ENCODE measurements at places on chromosomes 3 and 15.

GRCh38 chr15:77859491-77860060 is 217.9 kb downstream of the TBC1D2B start:
- DNase-seq, result no peak

DNA sequence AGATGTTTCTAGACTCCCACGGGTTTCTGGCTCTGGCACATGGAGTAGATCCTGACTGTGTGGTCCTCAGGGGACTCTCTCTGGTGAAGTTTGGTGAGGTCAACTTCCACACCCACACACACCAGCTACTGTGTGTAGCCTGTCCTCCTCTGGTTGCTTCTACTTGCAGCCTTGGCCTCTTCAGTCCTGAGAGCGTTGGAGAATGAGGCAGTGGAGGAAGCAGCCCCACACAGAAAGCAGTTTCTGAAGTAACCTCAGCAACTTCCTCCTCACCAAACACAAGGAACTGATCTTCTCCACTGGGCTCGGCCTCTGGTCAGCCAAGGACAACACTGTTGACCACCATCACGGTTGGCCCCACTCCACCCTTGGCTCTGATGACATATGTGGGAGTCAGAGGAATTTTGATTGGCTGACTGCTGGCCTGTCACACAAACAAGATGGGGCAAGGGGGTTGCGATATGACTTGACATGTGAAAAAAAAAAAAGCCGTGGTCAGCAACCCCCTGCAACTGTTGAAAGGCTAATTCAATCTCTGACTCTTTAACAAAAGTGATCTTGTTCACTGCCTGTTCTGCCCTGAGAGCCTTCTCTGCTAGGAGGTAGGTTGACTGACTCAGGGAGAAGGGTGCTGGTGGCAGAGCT is 19.6 kb downstream of the CD86 start:
- no peak for DNase-seq

- DNase-seq, result no peak
Measured at GRCh38 chr3:187844708-187845107, 99.4 kb upstream of the BCL6 start.

DNA sequence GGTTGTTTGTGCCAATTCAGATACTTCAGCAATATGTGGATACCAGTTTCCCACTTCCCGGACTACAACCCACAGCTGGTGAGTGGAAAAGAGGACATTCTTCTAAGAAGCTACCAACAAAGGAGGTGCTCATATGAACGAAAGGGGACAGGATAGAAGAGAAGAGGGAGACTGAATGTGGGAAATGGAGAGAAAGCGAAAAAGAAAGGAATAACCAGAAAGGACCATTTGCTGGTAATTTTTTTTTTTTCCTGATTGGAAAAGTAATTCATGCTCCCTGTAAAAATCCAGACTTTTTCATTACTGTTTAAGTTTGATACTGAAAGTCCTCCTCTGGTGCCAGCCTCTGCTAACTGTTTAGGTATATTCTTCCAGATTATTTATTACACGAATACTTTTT is 1.5 kb upstream of the CHAC1 start:
- no peak for DNase-seq

GRCh38 chr3:24290596-24290995 is 204.1 kb downstream of the THRB start:
- DNase-seq, result no peak

GRCh38 chr3:18357747-18358146 is 67.4 kb downstream of the SATB1 start:
- no peak for DNase-seq

DNA sequence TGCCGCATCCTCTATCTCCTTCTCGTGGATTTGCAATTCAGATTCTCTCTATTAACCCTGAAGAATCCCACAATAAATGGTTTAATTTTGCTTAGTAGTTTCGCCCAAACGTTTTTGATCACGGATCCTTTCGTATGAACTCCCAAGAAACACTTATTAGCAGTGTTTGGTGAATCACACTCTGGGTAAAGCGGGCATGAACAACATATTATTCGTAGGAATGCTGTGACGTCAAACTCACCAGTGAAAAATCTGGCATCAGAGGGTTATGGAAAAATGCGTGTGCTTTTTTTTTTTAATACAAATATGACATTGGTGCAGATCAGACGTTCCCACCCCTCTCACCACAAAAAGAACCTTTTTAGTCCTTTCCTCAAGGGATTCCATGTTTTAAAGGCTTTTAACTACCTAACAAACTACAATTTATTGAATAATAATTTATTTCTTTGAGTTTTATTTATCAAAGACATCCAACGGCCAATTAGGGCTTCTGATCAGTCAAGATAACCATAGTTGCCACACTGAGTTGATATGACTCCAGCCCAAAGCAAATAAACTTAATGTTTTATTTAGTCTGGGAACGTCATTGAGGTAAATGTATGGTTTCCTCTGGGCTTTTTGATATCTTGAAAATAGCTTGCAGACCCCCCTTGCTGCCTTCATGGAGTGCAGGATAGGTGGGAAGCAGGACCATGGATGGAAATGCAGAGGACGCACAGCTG is 45.5 kb upstream of the CGNL1 start:
- no peak for DNase-seq

- peak; percentile 60 for DNase-seq
Measured at GRCh38 chr3:10344147-10344943, 23.4 kb upstream of the SEC13 start.

GRCh38 chr15:33242669-33243191 is 48.2 kb upstream of the FMN1 start:
- DNase-seq, result peak; percentile 41

DNA sequence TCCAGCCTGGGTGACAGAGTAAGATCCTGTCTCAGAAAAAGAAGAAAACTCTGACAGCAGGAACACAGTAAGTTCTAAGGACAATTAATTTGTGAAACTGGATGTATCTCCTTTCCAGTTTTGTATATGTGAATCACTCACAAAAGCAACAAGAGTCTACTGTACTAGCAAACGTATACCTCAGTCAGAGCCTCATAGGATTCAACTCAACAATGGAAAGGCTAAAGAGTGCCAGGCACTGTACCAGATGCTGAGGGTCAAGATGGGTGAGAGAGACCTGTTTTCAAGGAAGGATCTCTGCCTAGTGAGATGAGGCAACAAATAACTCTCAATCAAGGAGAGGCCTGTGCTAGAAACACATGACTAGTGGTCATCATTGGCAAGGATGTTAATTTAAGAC is 14.9 kb downstream of the TBL1XR1 start:
- no peak for DNase-seq

DNA sequence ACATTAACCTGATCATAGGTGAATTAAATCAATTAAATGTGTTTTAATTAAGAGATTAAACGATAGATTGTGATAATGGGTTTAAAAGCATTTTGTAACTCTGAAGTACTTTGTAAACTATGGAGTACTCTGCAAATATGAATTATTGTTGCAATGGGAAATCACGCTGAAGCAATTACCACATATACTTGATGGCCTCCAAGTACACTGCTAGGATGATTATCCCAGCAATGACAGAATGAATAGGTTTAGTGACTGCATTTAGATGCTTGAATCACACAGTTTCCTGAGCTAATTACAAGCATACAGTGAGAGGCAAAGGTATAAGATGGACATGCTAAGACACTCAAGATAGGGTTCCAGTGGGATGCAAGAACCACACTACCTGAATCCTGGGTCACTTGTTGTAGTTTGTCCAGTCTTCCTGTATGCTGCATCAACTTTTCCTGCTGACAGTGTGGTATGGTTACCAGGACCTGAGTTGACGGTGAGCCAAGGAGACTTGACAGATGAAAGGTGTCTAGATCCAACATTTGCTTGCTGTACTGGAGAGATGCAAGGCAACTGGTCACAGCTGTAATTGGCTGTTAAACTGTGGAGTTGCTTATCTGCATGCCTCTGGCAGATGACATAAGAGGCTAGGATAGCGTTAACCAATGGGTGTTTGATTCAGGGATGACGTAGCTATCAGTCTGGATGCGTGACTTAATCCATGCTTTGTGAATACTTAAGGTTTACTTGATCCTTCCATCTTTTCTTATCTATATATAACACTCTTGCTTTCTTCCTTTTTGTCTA is 38.0 kb downstream of the RNF13 start:
- DNase-seq, result no peak

- no peak for DNase-seq
Measured at GRCh38 chr3:106022913-106023312, 154.1 kb upstream of the CBLB start.

- DNase-seq, result no peak
Measured at GRCh38 chr3:179308001-179308400, 14.8 kb upstream of the ZNF639 start.

GRCh38 chr3:72444656-72445223 is 403.5 kb downstream of the SHQ1 start:
- no peak for DNase-seq

- DNase-seq, result no peak
Measured at GRCh38 chr3:150073513-150073912, 102.8 kb upstream of the PFN2 start.

- DNase-seq, result no peak
Measured at GRCh38 chr15:68450192-68450591, 18.2 kb upstream of the ITGA11 start.

GRCh38 chr15:23589012-23589411 is 23.5 kb downstream of the MKRN3 start:
- no peak for DNase-seq

DNA sequence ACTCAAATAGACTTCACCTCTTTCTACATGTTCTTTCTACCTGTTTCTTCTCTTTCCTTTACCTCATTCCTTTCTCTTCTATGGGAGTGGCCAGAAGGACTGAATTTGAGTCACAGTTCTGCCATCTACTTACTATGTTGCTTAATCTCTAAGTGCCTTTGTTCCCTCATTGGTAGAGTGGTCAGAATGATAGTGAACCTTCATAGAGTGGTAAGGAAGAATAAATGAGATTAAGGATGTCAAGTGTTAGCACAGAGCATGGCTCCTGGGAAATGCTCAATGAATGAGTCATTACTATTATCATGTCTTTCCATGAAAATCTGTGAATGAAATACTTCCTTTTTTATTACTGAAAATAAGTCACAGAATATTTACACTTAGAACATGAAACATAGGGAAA is 17.5 kb downstream of the TMEM207 start:
- peak; percentile 77 for DNase-seq

- peak; percentile 9 for DNase-seq
Measured at GRCh38 chr15:81357180-81357686, 16.8 kb downstream of the TMC3 start.

DNA sequence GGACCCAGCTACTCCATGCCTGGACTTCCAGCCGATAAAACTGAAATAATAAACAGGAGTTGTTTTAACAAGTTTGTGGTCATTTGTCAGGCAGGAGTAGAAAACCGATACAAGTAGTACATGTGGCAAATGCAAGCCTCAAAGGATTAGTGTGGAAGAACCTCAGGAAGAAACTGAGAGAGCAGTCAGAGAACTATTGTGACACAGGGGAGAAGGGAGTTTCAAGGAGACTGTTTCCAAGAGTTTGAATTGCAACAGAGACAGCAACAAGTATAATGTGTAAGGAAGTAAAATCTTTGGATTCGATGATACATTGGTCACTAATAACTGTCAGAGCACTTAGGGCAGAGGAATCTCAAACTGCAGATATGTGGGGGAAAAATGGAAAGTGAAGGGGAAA is 450.6 kb upstream of the ARHGEF26 start:
- no peak for DNase-seq

- DNase-seq, result no peak
Measured at GRCh38 chr3:151225040-151225975, 22.3 kb upstream of the GPR171 start.

- no peak for DNase-seq
Measured at GRCh38 chr3:162092751-162093150, 596.1 kb downstream of the OTOL1 start.

- DNase-seq, result no peak
Measured at GRCh38 chr3:114068336-114068735, 11.8 kb downstream of the QTRT2 start.

- DNase-seq, result no peak
Measured at GRCh38 chr3:194162070-194162678, 26.2 kb downstream of the HES1 start.

GRCh38 chr3:152505926-152506325 is 237.2 kb downstream of the MBNL1 start:
- no peak for DNase-seq
